Heart left ventricle (tissue), 16 donors: ENCODE measurements at places on chromosomes 13 and 19. TPM values are rescaled to one million over a fixed set of nuclear protein-coding genes. Genes with fewer than 3 reads are reported as not detected.

DNA sequence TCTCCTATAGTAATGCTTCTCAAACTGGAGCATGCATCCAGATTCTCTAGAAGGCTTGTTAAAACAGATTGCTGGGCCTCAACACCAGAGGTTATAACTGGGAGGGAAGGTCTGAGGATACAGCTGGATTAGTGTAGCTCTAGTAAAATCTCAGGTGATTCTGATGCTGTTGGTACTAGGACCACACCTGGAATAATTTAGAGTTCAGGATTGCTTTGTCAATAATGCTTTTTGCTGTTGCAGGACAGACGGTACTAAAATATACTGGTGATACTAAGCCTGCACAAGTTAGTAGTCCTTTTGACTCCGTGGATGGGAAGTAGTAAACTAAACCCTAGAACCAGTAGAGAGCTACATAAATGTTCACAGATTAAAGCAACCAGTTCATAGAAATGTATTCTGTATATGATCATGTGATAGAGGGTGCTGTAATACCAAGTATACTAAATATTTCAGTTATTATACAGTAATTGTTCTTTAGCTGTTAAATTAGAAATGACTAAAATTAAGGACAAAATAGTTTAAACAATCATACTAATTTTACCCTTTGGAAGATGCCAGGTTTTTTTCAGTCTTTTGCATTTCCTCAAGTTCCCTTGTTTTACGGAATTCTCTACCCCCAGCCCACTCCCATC is 258.2 kb upstream of the STARD13 start:
- peak overlapping the region; percentile 61 for H3K4me3 ChIP-seq
- H3K4me1 ChIP-seq, result peaks cover 11% of the 10 kb centered on the region
- no peak for DNase-seq
- H3K27ac ChIP-seq, result peak overlapping the region; percentile 95
- no peaks in the 10 kb centered on the region for H3K36me3 ChIP-seq

ICAM4 gene
- total RNA-seq, result not detected

DNA sequence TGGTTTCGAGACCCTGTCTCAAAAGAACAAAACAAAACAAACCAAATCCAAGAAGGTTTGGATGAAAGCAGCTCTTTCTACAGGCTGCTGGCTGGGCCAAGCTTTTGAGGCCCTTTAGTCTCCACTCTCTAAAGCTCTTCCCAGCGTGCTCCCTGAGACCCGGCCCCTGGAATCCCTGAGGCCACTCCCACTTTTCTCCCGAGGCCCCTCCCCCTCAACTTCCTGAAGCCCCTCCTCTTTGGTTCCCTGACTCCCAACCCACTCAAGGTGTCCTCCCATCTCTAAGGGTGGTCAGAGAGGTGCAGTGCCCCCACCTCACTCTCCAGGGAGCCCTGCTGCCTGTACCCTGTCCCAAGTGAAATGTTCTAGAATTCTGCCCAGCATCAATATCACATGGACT is 10.6 kb downstream of the ERICH6B start:
- H3K4me3 ChIP-seq, result no peak overlapping the region
- H3K4me1 ChIP-seq, result no peaks in the 10 kb centered on the region
- DNase-seq, result no peak
- no peaks in the 10 kb centered on the region for H3K36me3 ChIP-seq
- H3K27me3 ChIP-seq, result no peaks in the 10 kb centered on the region

- no peaks in the 10 kb centered on the region for H3K36me3 ChIP-seq
- no peak overlapping the region for H3K27ac ChIP-seq
- no peaks in the 10 kb centered on the region for H3K27me3 ChIP-seq
These were observed 2.6 kb downstream of the HMG20B start for GRCh38 chr19:3575260-3575741.

GRCh38 chr19:33486407-33486806 is 35.2 kb downstream of the PEPD start:
- peaks cover 14% of the 10 kb centered on the region for H3K36me3 ChIP-seq
- H3K4me1 ChIP-seq, result peaks cover 3% of the 10 kb centered on the region
- H3K4me3 ChIP-seq, result no peak overlapping the region
- DNase-seq, result no peak
- no peaks in the 10 kb centered on the region for H3K27me3 ChIP-seq

- H3K27me3 ChIP-seq, result peaks cover 82% of the 10 kb centered on the region
- DNase-seq, result peak; percentile 65
- H3K4me1 ChIP-seq, result peaks cover 35% of the 10 kb centered on the region
- no peak overlapping the region for H3K27ac ChIP-seq
These were observed 3.8 kb downstream of the APC2 start for GRCh38 chr19:1453525-1454364.

C19orf18 gene
- total RNA-seq, result 2.4 TPM

GRCh38 chr13:80011448-80012212 is 329.3 kb downstream of the SPRY2 start:
- no peak for DNase-seq
- H3K27ac ChIP-seq, result no peak overlapping the region
- H3K27me3 ChIP-seq, result no peaks in the 10 kb centered on the region
- no peaks in the 10 kb centered on the region for H3K36me3 ChIP-seq

LILRB5 gene
- 3.9 TPM for total RNA-seq

DNA sequence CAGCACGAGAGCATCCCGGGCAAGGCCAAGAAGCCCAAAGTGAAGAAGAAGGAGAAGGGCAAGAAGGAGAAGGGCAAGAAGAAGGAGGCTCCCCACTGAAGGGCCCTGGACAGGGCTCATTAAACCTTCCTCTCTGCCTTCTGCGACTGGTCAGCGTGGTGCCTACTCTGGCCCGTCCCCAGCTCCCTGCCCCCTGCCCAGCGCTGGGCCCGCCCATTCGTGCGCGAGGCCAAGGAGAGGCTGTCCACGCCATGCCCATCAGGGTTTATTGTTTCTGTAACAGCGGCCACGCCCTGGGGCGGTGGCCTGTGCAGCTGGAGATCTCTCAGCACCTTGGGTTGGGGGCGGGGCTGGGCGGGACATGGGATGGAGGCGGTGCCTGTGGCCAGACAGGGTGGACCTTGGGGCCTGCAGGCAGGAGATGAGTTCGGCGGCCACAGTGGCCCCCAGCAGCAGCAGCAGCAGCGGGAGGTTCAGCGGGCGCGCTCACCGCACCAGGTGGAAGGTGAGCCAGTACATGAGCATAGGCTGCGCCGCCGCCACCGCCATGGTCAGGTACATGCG is 897 bp downstream of the C19orf33 start:
- no peaks in the 10 kb centered on the region for H3K4me1 ChIP-seq
- H3K36me3 ChIP-seq, result peaks cover 29% of the 10 kb centered on the region
- H3K27ac ChIP-seq, result peak overlapping the region; percentile 47
- H3K27me3 ChIP-seq, result no peaks in the 10 kb centered on the region

GRCh38 chr19:44050740-44051649 is 841 bp upstream of the ZNF223 start:
- no peak for DNase-seq
- peak overlapping the region; percentile 82 for H3K4me3 ChIP-seq
- H3K36me3 ChIP-seq, result peaks cover 6% of the 10 kb centered on the region
- no peaks in the 10 kb centered on the region for H3K27me3 ChIP-seq
- H3K27ac ChIP-seq, result no peak overlapping the region

- peaks cover 4% of the 10 kb centered on the region for H3K27me3 ChIP-seq
- no peak overlapping the region for H3K4me3 ChIP-seq
- no peaks in the 10 kb centered on the region for H3K36me3 ChIP-seq
- no peak overlapping the region for H3K27ac ChIP-seq
These were observed 22.8 kb downstream of the HTR2A start for GRCh38 chr13:46874006-46874405.

DNA sequence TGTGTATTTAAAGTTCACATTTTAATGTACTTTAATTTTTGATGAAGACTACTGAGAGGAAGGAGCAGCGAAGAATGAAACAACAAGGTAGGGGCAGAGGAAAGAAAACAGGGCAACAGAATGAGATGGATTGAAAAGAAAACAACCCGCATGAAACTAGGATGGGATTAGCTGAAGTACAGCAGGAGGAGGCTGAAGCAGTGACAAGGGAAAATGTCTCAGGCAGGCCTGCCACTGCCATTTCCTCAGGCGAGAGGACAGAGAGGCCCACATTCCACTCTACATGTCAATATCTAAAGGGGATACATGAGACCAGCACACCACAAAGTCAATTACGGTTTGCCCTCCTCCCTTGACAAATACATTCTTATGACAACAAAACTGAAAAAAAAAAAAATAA is 1703.2 kb downstream of the EFNB2 start:
- H3K4me3 ChIP-seq, result no peak overlapping the region
- no peaks in the 10 kb centered on the region for H3K27me3 ChIP-seq
- H3K36me3 ChIP-seq, result no peaks in the 10 kb centered on the region
- no peak overlapping the region for H3K27ac ChIP-seq

TMEM38A gene
- total RNA-seq, result 26.4 TPM

GRCh38 chr19:5078182-5078581 is 109.3 kb downstream of the KDM4B start:
- H3K4me1 ChIP-seq, result peaks cover 21% of the 10 kb centered on the region
- H3K27ac ChIP-seq, result no peak overlapping the region
- no peak overlapping the region for H3K4me3 ChIP-seq
- no peak for DNase-seq
- H3K36me3 ChIP-seq, result peaks cover 58% of the 10 kb centered on the region

DNA sequence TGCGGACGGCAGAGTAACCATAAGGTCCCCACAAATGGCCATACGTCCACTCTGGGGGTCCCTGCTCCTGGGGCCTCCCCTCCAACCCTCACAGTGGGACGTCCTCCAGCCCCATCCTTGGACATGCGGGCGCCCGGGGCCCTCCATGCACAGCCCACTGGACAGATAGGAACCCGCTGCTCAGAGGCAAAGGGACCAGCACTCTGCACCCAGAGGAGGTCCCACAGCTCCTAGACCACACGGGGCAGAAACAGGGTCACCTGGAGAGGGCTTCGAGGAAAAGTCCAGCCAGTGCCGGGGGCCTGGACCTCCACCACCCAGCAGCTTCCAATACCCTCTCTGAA is 11.1 kb downstream of the REXO1 start:
- no peak for DNase-seq
- no peak overlapping the region for H3K27ac ChIP-seq
- no peaks in the 10 kb centered on the region for H3K27me3 ChIP-seq
- no peak overlapping the region for H3K4me3 ChIP-seq
- no peaks in the 10 kb centered on the region for H3K4me1 ChIP-seq
- no peaks in the 10 kb centered on the region for H3K36me3 ChIP-seq

ELL gene
- 5.9 TPM for total RNA-seq
